ENCODE measurements at places on chromosomes 11 and 22. TPM values are rescaled to one million over a fixed set of nuclear protein-coding genes. Genes with fewer than 3 reads are reported as not detected.

DNA sequence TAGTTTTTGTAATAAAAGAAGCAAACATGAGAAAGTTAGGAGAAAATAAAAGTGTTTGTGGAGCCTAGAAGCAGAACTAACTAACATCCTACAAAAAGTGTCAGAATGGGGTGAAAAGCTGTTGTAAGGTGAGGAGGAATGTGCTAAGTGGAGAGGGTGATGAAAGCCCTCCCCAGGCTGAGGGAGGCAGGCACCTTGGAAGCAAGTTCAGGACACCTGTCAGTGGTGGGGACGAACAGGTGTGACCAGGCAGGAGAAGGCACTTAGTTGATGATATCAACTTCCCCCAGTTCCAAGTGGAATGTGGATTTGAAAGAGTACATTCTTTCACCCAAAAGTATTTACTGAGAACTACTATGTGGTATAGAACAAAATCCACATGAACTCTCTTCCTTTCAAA is 18.7 kb upstream of the BMAL1 start:
- no peak for DNase-seq

The OR4C5 gene
- total RNA-seq: not detected

GRCh38 chr22:19177164-19178064 is 1.1 kb downstream of the SLC25A1 start:
- DNase-seq: peak; percentile 20

The GGTLC2 gene
- total RNA-seq: not detected

DNA sequence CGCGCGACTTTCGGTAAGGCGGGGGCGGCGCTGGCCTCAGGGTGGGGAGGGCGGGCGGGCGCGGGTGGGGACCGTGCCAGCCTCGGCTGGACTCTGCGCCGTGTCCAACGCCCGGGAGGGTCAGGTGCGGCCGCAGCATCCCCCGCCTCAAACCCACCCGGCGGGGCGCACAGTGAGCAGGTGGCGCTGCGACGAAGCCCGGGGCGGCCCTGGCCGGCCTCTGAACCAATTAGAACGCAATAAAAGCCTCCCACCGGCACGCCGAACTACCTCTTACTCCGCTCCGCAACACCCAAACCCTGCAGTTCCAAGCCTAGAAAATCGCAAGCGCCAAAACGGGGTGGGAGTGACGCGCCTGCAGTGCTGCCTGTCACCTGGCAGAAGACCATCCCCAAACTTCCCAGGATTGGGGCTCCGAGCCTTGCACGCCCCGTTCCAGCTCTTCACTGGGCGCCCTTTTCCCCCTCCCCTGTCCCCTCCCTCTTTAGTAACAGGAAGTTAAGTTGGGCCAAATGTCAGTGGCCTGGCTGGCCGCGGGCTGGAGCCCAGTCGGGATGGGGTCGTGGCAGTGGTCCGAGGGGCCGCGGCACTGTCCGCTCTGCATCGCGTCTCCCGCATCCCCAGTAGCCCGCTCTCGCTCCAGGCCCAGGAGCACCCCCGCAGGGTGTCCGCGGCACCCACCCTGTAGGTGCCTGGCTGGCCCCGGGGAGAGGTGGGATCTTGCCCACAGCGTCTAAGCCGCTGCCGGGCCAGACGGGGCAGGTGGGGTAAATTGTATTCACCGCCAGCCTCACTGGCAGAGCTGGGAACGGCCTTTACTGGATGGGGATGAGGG is 541 bp downstream of the MICAL2 start:
- DNase-seq: peak; percentile 39

DNA sequence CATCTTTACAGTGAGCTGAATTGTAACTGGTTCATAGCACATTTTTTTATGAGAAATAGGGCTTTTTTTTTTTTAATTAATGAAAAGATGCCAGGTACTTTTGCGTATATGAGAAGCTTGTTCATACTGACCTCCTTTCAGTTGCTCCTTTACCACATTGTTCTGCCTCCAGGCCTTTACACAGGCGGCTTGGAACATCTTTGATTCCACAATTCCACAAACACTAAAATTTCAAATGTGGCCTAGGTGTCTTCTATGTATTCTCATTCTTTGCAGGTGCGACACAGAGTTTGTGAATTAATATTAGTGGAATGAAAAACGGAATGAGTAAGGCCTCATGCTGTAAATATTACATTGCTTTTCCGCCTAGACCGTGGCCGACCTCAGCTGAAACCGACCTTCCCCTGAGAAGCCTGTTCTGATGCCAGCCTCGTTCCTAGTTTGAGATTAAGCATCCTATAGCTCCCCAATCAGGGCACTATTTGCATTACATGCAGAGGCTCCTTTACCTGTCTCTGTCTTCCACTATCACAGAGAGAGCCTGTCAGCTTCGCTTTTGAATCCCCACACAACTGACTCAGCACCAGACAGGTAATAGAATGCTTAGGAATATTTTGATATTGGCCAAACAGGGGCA is 125.8 kb downstream of the LDLRAD3 start:
- DNase-seq: peak; percentile 44

DNA sequence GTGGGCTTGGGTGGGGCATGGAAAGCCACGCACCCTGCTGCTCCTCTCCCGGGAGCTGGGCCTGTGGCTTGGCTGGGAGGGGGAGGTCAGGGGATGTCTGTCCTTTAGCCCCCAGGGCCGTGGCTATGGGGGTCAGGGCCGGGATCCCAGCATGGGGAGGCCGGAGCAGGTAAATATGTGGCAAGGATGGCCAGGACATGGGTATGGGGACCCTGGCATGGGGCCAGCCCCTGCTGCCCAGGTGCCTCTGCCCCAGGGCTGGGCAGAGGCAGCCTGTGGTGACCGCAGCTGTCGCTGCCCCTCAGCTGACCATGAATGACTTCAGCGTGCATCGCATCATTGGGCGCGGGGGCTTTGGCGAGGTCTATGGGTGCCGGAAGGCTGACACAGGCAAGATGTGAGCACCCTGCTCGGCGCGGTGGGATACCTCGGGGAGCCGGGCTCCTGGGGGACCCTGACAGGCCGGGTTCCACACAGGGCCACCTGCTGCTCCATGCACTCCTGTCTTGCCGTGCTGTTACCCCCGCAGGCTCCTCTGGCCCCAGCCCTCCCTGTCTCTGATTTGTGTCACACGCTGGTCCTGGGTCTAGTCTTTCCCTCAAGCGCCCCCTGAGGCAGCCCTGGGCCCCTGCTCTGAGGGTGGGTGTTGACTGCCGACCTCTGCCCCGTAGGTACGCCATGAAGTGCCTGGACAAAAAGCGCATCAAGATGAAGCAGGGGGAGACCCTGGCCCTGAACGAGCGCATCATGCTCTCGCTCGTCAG is 8.1 kb upstream of the ANKRD13D start:
- no peak for DNase-seq

The MUC5B gene
- not detected for total RNA-seq

The SSTR3 gene
- not detected for total RNA-seq

DNA sequence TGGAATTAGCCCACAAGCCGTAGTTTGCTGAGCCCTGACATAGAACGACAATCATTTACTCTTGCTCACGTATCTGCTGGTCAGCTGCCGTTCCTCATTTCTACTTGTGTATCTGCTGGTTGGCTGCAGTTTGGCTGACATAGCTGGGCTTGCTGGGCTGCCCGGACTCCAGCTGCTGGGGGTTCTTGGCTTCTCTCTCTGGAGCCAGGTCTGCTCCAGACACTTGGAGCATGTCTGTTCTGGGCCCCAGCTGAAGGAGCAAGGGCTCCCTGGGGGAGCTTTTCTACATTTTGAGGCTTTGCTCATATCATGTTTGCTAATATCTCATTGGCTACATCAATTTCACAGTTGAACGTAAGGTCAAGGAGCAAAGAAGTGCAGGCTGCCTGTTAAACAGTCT is 47.3 kb downstream of the PRDM11 start:
- DNase-seq: no peak

The FADS3 gene
- 128 TPM for total RNA-seq

DNA sequence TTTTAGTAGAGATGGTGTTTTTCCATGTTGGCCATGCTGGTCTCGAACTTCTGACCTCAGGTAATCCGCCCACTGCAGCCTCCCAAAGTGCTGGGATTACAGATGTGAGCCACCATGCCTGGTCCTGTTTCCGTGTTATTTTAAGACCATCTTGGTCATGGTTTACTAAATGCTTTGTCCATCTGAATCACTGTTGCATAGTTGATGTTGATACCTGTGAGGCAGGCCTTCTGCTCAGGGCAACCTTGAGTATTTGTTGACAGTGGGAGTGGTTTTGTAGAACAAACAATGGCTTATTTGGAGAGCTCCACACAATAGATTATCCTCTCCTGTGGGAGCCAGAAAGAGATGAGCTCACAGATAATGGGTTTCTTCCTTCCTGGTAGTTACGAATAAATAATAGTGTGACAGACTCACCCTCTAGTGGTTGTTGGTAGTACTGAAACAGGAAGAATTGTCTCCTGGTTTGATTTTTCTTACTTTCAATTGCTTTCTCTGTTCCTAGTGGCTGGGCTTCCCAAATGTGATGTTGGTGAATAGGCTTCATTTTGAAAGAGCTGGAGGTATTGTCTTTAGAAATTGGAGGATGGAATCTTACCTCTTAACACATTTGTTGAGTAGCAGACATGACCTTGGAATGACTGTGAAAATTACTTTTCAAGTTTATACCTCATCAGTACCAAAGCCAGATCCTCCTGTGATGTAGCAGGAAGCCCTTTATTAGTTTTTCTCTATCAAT is 39.0 kb downstream of the CTNND1 start:
- DNase-seq: peak; percentile 90

The MIAT gene
- total RNA-seq: 0.22 TPM

- DNase-seq: no peak
Observed at GRCh38 chr11:75476739-75477613, 44.0 kb upstream of the KLHL35 start.

- no peak for DNase-seq
Observed at GRCh38 chr11:75735181-75735845, 17.7 kb downstream of the MOGAT2 start.

The PES1 gene
- 61.1 TPM for total RNA-seq

The GPHA2 gene
- total RNA-seq: not detected

The CALCA gene
- not detected for total RNA-seq

GRCh38 chr11:114162719-114163123 is 103.2 kb downstream of the ZBTB16 start:
- DNase-seq: peak; percentile 98

DNA sequence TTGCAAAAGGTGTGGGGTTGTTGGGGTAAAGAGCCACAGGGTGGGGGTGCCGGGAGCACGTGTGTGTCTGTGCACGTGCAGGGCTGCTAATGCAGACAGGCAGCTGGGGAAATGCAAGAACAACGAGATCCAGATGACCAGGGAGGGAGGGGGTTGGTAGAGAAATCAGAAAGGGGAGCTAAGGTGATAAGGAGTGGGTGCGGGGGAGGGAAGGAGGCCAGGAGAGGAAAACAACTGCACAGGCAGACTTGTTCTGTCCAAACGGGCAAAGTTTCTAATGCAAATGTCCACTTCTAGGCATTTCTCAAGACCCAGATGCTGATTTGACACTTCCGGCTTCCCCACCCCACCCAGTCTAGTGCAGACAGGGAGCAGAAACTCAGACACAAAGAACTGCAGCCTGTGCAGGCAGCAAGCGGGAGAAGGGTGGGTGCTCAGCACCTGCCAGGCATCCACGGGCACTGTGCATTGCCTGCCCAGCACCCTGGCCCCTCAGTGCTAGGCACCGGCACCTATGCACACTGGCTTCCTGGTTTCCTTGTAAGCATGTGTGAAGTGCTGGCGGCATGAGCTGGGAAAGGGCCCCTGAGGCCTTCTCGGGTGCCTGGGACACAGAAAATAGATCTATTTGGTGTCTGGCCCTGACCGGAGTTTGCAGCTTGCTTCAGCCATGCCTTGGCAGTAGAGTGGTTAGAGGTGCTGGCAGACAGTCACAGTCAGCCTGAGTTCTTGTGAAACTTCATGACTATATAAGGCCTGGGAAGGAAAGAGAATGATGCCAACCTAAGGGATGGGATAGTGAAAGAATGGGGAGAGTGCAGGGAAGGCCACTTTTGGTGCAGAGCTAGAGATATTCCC is 220.1 kb upstream of the SORL1-AS1 start:
- no peak for DNase-seq

The DBX1 gene
- total RNA-seq: not detected

The HIC2 gene
- total RNA-seq: 3.2 TPM

The SYT8 gene
- total RNA-seq: not detected

The ENTHD1 gene
- not detected for total RNA-seq

DNA sequence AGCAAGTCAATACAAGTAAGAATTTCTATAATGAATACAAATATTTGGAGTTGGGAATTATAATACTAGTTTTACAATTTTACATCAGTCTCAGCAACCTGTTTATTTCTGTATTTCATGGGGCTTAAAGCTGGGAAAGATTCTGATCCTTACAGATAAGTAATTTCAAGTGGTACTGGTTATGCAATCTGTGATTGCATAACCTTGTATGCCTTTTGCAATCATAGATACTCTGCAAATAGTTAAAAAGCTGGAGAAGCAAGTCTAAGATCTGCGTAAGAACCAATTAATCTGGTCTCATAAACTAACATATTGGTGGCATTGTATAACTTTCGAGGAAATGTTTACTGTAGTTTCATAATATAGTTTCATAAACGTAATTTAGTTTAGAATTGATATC is 198.3 kb upstream of the PGR start:
- DNase-seq: no peak

The E2F8 gene
- 0.20 TPM for total RNA-seq

- DNase-seq: peak; percentile 3
Observed at GRCh38 chr11:36376009-36376887, 80.2 kb downstream of the PRR5L start.

GRCh38 chr11:65113361-65113756 is 1.7 kb downstream of the TM7SF2 start:
- peak; percentile 28 for DNase-seq

DNA sequence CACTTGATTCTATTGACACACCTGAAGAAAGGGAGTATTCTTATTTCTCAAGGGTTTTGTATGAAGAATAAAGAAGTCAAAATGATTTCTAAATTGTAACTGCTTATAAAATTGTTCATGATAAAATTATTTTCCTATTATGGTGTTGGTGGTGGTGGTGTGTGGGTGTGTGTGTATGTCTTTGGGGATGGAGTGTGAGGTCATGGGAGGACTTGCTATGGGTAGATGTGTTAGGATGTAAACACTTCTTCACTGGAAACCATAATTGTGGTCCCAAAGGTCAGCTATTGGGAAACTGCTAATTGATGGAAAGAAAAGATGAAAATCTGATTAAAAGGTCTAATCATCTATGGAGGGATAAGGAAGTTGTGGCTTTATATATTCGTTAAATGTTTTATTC is 5.1 kb downstream of the TRIM22 start:
- no peak for DNase-seq

The PANX3 gene
- total RNA-seq: not detected

The POU2AF2 gene
- total RNA-seq: not detected

The OR10S1 gene
- not detected for total RNA-seq
